ENCODE measurements at places on chromosomes 13 and 19.

DNA sequence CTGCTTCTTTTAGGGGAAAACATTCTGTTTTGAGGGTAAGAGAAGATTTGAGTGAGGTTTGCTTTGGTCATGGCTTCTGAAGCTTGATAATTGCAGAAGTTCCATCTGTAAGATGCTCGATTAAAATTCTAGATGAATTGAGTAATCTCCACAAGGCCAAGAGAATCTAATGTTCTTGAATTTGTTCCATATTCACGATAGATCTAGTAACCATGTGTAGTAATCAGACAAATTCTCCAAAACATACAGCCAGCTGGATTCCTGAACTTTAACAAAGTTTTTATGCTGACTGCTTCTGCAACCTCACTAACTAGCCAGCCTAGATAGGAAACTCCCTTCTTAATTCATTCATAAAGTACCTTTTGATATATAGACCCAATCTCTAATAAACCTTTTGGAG is 92.7 kb downstream of the COL4A2 start:
- no peak for DNase-seq

GRCh38 chr19:12956446-12957388 is at the start of gene GADD45GIP1:
TSS of gene GADD45GIP1 (minus strand) at chr19:12957223. CDS start at chr19:12957212, 11 bp downstream.
- DNase-seq, result peak; percentile 76

DNA sequence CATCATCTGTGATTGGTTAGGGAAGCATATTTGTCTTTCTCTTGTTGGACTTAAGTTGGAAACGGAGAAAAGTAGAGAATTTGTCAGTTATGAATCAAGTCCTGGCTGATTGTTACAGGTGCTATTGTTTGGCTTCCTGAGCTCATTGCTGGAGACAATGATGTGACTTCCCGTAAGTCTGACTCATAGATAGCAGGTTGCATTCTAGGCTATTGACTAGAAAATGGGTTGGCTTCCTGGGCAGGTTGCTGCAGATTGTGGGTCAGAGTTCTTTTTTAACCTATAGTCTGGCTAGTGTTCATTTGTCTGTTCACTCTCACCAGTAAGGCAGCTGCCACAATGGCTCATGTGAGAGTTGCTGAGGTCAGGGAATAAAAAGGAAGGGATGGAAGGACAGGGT is 101.5 kb downstream of the CCNA1 start:
- DNase-seq, result no peak

DNA sequence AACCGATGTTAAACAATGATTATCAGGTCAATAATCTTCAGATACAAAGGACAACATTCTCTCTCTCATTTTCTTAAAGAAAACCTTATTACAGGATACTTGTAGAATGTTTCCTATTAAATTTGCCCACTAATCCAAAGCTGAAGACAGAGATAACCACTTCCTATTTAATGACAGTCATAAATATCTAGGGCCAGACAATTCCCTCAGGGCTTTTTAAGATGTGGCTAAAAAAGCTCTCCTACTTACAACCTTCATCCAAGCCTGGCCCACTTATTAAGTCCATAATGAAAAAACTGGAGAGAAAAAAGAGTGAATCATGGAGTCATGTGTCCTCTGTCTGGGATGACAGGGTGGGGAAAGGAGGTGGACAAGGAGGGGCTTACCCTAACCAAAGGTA is 235.9 kb downstream of the KLF12 start:
- DNase-seq, result no peak

GRCh38 chr13:40537146-40537895 is 129.1 kb downstream of the FOXO1 start:
- no peak for DNase-seq

DNA sequence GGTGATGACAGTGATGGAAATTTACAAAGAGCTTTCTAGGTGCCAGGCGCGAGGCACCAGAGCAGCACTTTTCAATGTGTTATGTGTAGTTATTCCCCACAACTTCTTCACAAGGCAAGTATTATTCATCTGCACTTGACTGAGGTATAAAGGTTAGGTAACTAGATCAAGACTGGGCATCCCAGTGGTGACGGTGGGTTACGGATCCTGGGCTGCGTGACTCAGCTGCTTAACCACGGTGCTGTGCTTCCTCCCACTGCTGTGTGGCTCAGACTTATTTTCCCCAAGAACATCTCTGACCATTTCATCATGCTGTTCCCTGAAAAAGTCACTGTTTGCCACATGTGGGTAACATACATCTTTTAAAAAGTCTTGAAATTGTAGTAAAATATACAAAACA is 19.3 kb downstream of the EDDM13 start:
- no peak for DNase-seq

- no peak for DNase-seq
Measured at GRCh38 chr19:45940515-45940805, 25.9 kb upstream of the NANOS2 start.

GRCh38 chr13:18962168-18962734 is 219.4 kb downstream of the TUBA3C start:
- no peak for DNase-seq

- DNase-seq, result peak; percentile 48
Measured at GRCh38 chr19:41939861-41940730, 11.8 kb upstream of the ERFL start.

GRCh38 chr19:3450796-3451411 is 29.4 kb downstream of the SMIM24 start:
- DNase-seq, result peak; percentile 47

All from muscle of arm (tissue), 14 donors.